ENCODE measurements at places on chromosomes 13 and 19.

GRCh38 chr19:47798904-47799266, 5.5 kb downstream of the TPRX1 start:
- DNase-seq = no peak

GRCh38 chr13:20969182-20969581, 66.6 kb upstream of the XPO4 start:
- no peak for DNase-seq

- DNase-seq = no peak
Measured at GRCh38 chr19:41479757-41480191, 36.8 kb downstream of the ERICH4 start.

GRCh38 chr19:55959996-55960675, 12.5 kb downstream of the NLRP8 start:
- no peak for DNase-seq
